Spleen (tissue), 13 donors: ENCODE measurements at places on chromosomes 3 and 15. TPM values are rescaled to one million over a fixed set of nuclear protein-coding genes. Genes with fewer than 3 reads are reported as not detected.

DNA sequence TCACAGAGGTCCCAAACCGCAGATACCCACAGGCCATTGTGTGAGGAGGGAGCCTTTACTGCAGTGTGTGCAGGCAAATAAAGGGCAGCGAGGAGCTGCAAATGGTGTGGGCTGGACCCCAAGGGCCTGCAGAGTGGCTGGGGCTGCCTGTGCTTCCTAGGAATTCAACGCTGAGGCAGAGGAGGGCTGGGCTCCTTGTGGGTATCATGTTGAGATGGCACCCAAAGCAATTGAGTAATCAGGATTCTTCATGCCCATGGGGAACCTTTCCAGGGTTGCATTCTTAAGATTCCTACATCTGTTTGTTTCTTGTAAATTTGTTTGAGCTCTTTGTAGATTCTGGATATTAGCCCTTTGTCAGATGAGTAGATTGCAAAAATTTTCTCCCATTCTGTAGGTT, 85.4 kb upstream of the LIPC start:
- no peaks in the 10 kb centered on the region for H3K36me3 ChIP-seq
- H3K27me3 ChIP-seq: no peaks in the 10 kb centered on the region
- no peaks in the 10 kb centered on the region for H3K4me1 ChIP-seq

- H3K4me1 ChIP-seq: peaks cover 56% of the 10 kb centered on the region
- DNase-seq: peak; percentile 85
- H3K36me3 ChIP-seq: no peaks in the 10 kb centered on the region
- H3K27ac ChIP-seq: no peak within 1 kb of the TSS
- peaks cover 23% of the 10 kb centered on the region for H3K27me3 ChIP-seq
Observed at GRCh38 chr15:80778964-80779657, at the start of gene CEMIP. TSS of gene CEMIP (plus strand) at chr15:80779370. CDS start at chr15:80873880, 94,510 bp downstream.

- H3K27ac ChIP-seq: no peak overlapping the region
- H3K4me3 ChIP-seq: no peak overlapping the region
- no peaks in the 10 kb centered on the region for H3K27me3 ChIP-seq
- H3K36me3 ChIP-seq: no peaks in the 10 kb centered on the region
- DNase-seq: no peak
- no peaks in the 10 kb centered on the region for H3K4me1 ChIP-seq
Observed at GRCh38 chr3:156183396-156183795, 63.0 kb downstream of the KCNAB1 start.

DNA sequence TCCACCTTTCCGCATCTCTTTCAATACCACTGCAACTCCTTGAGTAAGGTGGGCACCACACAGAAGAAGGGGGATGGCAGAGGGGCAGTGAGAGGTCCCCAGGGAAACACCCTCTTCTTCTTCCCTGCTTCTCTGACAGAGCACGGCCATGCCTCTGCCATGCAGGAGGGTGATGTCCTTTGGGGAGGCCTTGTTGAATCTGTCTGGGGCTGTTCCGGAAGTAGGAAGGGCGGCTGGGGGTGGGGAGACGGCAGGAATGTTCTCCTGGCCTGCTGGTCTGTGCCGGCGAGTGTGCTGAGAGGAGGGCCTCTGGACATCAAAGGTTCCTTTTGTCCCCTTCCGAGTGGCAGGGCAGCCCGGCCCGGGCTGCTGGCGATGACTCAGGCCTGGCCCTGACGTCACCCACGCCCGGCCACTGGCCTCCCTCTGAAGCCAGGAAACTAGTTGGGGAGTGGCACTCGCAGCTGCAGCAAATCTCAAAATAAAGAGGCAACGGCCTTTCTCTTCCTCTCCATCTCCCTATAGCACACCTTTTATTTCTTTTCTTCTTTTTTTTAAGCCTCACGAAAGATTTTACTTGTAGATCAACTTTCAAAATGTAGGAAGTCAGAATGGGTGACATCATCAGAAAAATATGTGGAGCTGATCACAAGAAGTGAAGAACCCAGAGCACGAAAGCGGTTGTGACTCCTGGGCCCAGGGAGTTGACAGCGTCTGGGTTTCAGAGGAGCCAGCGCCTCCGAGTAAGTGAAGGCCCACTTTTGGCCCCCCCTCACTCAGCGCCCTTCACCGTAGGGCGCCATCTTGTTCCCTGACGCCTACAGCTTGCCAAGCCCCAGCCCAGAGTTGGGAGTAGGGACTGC, at the start of gene ZBTB38:
ZBTB38 (plus strand) TSS at position 443 of the 863 bp plus-strand sequence. CDS start 73,885 bp downstream, outside the sequence.
- peak within 1 kb of the TSS; percentile 73 for H3K27ac ChIP-seq
- peaks cover 4% of the 10 kb centered on the region for H3K4me1 ChIP-seq
- peak; percentile 87 for DNase-seq
- H3K4me3 ChIP-seq: no peak within 1 kb of the TSS
- no peaks in the 10 kb centered on the region for H3K27me3 ChIP-seq

GRCh38 chr3:46857485-46858341, 5.5 kb downstream of the MYL3 start:
- H3K36me3 ChIP-seq: no peaks in the 10 kb centered on the region
- no peaks in the 10 kb centered on the region for H3K4me1 ChIP-seq
- H3K4me3 ChIP-seq: no peak overlapping the region
- H3K27me3 ChIP-seq: no peaks in the 10 kb centered on the region

GRCh38 chr15:40087991-40088928, 20.4 kb downstream of the BMF start:
- DNase-seq: peak; percentile 68
- peaks cover 65% of the 10 kb centered on the region for H3K4me1 ChIP-seq
- H3K36me3 ChIP-seq: peaks cover 20% of the 10 kb centered on the region
- no peaks in the 10 kb centered on the region for H3K27me3 ChIP-seq

Gene EXOG
- 17.7 TPM for total RNA-seq

Gene HERC2
- 48.8 TPM for total RNA-seq

Gene GABRB3
- 1.1 TPM for total RNA-seq

Gene BNC1
- 0.30 TPM for total RNA-seq

Gene SAMMSON
- total RNA-seq: not detected

Gene KCNMB3
- total RNA-seq: 7.2 TPM
